Liver (tissue), 10 donors: ENCODE measurements at places on chromosomes 1 and 21. TPM values are rescaled to one million over a fixed set of nuclear protein-coding genes. Genes with fewer than 3 reads are reported as not detected.

GRCh38 chr1:233459968-233460367 lies 132.4 kb downstream of the MAP3K21 start:
- no peak for DNase-seq

- no peak for DNase-seq
These were observed 57.2 kb downstream of the TNFSF4 start for GRCh38 chr1:173149887-173150286.

DNA sequence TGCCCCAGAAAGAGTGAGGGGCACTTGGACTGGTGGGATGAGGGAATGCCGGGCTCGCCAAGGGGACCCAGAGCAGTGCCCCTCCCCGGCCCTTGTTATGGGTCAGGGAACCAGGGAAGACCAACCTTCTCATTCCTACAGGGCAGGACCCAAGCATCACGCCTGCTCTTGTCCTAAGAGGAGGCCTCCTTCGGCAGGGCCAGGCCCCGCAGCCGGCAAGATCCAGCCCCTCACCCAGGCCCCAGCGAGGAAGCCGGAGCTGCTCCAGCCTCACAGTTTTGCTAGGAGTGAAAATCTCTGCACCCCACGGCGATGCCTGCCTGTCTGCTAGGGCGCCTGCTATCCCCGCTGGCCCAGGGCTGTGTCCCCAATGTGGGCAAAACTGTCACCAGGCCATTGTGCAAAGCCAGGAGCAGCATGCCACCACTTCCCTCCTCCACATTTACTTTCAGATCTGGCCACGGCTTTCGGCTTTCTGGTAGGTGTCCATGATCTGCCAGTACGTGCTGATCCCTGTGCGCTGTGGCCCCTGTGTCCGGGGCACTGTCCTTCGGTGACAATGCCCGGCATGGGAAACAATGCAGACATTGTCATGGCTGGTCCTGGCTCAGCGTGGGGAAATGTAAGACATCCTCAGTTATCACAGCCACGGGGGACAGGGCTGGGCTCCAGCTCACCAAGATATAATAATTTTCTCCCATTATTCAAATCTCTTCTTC lies 9.6 kb downstream of the ACTRT2 start:
- no peak for DNase-seq

Gene DSCAM
- total RNA-seq = 0.17 TPM

DNA sequence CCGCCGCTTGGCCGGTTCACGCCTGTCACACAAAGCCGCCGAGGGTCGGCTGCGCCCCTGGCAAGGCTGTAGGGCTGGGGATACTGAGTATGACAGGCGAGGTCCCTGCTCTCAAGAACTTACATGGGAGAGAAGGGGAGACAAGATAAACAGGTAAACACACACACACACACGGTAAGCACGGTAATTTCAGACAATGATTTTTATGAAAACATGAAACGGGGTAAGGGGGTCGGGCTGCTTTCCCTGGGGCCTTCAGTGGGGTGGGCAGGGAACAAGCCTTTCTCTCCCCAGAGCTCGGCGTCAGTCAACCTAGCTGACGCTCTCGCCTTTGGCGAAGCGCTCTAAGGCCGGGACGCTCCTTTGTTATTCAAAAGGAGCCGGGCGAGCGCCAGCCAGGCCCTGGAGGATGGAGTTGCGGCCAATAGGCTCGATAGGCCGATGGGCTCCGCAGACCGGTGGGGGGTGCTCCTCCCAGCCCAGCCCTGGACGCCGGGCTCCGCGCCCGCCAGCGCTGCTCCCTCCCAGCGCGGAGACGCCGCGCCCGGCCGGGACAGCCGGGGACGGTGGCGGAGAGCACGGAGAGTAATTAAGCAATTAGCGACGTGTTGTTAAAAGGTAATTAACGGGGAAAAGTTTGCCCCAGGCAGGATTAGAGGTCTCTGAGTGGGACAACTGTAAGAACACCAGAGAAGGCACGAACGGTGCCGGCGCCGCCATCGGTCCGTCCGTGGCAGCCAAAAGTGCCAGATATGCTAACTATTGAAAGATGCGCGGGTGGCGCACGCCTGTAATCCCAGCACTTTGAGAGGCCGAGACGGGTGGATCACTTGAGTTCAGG lies 950 bp upstream of the INKA2 start:
- DNase-seq = peak; percentile 53

GRCh38 chr21:41817228-41817627 lies 50.4 kb upstream of the RIPK4 start:
- DNase-seq = no peak

Gene AADACL4
- total RNA-seq = not detected

Gene PERM1
- total RNA-seq = under 0.01 TPM

GRCh38 chr1:109803901-109804331 lies 40.2 kb upstream of the EPS8L3 start:
- no peak for DNase-seq

- DNase-seq = no peak
These were observed 36.8 kb upstream of the AHCYL1 start for GRCh38 chr1:109947582-109948284.

DNA sequence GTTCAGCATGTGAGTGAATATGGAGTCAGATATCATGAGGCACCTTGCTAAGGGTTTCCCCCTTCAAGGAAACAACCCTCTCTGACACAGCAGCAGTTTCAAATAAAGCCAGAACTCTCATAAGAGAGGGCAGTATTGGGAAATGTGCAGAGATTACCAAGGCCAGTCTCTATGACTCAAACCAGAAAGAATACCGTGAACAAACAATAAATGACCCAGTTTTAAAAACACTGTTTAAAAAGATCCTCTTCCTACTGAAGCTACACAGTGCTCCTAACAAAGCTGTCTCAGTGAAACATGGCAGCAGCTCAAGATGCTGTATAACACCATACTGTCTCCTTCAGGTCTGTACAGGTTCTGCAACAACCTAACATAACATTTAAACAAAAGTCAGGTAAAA lies 102.6 kb downstream of the KIAA0319L start:
- no peak for DNase-seq

- no peak for DNase-seq
These were observed 154.4 kb downstream of the PLPP3 start for GRCh38 chr1:56424744-56425493.

GRCh38 chr1:231774719-231775335 lies 148.2 kb downstream of the DISC1 start:
- DNase-seq = no peak

Gene RPRD2
- 8.8 TPM for total RNA-seq

DNA sequence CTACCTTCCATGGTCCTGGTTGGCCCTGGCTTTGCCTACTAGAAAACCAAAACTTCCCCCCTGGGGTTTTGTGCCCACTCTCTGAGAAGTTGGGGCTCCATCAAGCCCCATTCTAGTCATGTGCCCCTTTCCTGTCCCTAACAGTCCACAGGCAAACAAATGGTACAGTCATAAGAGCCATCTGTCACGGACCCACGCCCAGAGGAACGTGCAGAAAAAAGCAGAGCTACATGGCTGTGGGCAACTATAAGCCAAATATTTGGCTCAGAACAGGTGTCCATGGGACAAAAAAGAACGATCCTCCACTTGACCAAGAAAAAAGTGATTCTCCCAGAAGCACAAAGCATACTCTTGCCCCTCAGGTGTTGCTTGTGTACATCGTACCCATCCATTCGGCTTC lies 14.6 kb upstream of the TRNAU1AP start:
- no peak for DNase-seq
